Pons (tissue), 1 donor: ENCODE measurements at places on chromosomes 12 and 14.

- DNase-seq = no peak
Measured at GRCh38 chr14:61476105-61476753, 154.8 kb downstream of the PRKCH start.

DNA sequence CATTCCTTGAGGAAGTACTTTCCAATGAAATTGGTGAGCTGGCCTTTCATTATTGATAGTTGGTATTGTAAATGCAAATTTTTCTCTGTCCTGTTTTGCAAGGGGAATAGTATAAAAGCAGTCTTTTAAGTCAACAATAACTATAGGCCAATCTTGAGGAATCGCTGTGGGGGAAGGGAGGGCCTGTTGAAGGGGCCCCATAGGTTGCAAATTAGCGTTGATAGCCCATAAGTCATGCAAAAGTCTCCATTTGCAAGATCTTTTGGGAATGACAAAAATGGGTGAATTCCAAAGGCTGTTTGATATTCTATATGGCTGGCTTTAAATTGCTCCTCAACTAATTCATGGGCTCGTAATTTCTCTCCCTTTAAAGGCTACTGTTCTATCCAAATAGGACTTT is 143.6 kb downstream of the TMEM117 start:
- no peak for DNase-seq

- DNase-seq = no peak
Measured at GRCh38 chr12:81809113-81809777, 50.1 kb upstream of the PPFIA2 start.

GRCh38 chr14:54257424-54257823 is 139.4 kb upstream of the CDKN3 start:
- no peak for DNase-seq

DNA sequence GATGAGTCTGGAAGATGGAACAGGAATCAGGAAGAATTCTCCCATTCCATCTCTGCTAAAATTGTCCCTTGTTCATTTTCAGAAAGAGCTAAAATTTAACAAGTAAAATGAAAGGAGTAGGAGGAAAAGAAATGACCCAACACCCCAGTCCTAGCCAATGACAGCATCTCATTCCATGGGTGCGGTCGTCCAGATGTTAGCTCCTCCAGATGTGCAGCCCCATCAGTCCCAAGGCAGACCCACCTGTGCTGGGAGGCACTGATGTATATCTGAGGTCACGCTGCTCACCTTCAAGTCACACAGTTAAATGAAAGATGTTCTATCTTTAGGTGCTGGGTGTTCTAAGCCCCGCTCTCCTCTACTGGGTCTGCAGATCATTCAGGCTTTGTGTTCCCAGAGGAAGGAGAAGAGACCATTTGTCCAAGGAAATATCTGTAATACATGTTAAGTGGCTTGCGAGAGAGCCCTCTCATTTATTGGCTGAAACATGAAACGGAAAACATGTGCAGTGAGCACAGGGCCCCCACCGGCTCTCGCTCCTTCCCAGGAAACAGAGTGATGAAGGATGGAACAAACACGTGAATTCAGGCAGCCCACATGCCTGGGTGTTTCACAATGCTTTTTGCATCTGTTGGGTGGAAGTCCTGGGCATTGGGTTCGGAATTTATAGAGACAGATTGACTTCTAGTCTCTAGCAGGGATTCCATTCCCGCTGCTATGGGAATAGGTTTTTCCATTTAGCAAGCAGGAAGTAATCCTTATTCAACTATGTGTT is 294.6 kb downstream of the NUAK1 start:
- no peak for DNase-seq
